ENCODE measurements at places on chromosomes 2 and 18. TPM values are rescaled to one million over a fixed set of nuclear protein-coding genes. Genes with fewer than 3 reads are reported as not detected.

Gene CNTNAP5
- not detected for total RNA-seq

Gene FAM110C
- total RNA-seq, result 0.50 TPM

Gene EVX2
- not detected for total RNA-seq

Gene LYPD6B
- not detected for total RNA-seq

Gene DYNAP
- not detected for total RNA-seq

Gene CRYBA2
- total RNA-seq, result not detected

Gene GATA6
- 0.26 TPM for total RNA-seq

Gene GIGYF2
- 76.3 TPM for total RNA-seq

Gene NPPC
- total RNA-seq, result not detected

Gene ALPP
- total RNA-seq, result not detected

Gene ADAM23
- 17.2 TPM for total RNA-seq

Gene HTR2B
- total RNA-seq, result not detected

Gene CCDC88A
- 123 TPM for total RNA-seq

Gene COLEC12
- total RNA-seq, result 2.0 TPM

Gene CNDP1
- not detected for total RNA-seq
